ENCODE measurements at places on chromosomes 4 and X.

DNA sequence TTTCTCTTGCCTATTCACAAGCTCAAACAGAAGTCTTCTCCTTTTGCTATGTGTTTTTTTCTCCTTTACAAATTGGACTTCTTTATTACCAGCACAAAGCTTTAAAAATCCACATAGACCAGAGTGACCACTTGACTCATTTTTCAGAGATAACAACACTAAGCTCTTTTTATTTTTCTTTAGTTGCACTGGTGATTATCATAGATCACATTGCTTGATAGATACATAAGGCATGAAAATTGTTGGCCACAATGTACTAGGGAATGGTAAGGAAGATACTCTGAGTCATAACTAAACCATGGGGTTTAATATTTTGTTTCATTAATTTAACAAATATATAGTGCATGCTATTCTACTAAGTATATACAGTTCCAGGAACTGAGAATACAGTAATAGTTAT, 159.0 kb downstream of the GASK1B start:
- no peak for DNase-seq

GRCh38 chrX:147891896-147892295, 19.8 kb upstream of the FMR1 start:
- peak; percentile 27 for DNase-seq

- DNase-seq, result no peak
Measured at GRCh38 chr4:79875344-79875899, 197.6 kb downstream of the ANTXR2 start.

DNA sequence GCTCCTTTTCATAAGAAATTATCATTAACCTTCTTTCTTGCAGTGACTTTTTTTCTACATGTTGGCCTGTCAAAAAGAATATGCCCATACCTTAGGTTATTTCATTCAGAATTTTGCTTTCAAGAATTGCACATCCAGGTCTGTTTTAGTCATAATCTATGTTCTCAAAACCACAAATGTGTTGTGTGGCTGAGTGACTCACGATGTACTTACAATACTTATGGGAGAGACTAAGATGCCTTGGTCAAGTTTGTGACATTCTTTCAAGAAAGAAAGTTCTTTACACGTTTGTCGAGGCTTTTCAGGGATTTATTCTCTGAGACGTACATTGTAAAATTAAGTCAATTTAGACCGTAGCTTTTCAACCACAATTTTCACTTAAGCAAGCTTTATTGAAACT, 396.7 kb downstream of the FSTL5 start:
- DNase-seq, result no peak

DNA sequence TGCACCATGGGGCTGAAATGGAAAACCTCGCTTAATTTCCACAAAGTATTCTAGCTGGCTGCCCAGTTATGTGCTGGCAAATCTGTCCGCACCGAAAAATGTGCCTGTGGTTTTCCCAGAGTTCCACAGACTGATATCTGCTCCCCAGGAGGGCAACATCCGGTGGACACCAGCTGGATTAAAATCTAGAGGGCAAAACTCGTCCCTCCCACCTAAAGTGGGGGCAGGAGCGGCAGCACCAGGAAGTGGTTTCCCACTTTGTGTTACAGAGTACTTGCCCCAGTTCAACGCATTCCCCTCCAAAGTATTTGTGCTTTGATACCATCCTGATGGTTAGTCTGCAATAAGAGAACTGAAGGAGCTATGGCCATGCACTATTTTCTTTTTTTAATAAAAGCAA, 187.6 kb downstream of the TSPAN5 start:
- DNase-seq, result no peak

GRCh38 chr4:121034017-121034416, 38.3 kb downstream of the NDNF start:
- DNase-seq, result no peak

GRCh38 chr4:16785793-16786527, 112.5 kb downstream of the LDB2 start:
- DNase-seq, result peak; percentile 24

DNA sequence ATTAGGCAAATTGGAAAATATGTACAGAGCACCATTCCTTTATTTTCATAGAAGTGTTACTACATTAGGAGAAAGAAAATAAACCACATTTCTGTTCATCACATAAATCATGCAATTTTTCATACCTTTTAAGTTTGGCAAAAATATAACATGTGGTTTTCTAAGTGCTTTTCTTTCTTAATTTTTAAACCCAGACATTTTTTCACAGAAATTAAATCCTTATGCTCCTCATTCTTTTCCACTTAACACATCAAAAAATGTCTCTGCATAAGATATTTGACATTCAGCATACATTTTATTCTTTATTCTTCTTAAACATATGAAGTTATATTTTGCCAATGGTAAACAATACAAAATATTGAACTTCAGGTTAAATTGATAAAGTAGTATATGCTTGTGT, 826.6 kb upstream of the SLIT2 start:
- DNase-seq, result no peak

GRCh38 chr4:4599481-4600275, 57.8 kb upstream of the STX18 start:
- no peak for DNase-seq

GRCh38 chrX:17616936-17617335, 120.4 kb upstream of the SCML1 start:
- no peak for DNase-seq

- no peak for DNase-seq
Measured at GRCh38 chrX:150873616-150874015, 24.9 kb downstream of the CD99L2 start.

DNA sequence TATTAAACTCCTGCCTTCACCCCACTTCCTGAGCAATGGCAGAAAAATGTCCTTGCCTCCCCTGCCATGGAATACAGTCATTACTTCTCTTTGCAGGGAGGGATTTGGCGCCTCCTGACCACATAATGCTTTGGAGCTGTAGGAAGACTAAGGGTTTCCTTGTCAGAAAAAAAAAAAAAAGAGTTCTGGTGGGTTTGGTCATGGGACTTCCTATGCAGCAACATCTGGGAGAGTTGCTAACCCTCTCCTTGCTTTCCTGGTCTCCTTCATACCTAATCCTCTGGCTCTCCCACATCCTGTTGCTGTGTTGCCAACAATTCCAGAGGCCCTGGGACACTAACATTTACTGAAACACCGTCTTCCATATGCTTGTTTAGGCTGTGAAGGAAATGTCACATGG, 75.1 kb upstream of the MBNL3 start:
- DNase-seq, result peak; percentile 4

DNA sequence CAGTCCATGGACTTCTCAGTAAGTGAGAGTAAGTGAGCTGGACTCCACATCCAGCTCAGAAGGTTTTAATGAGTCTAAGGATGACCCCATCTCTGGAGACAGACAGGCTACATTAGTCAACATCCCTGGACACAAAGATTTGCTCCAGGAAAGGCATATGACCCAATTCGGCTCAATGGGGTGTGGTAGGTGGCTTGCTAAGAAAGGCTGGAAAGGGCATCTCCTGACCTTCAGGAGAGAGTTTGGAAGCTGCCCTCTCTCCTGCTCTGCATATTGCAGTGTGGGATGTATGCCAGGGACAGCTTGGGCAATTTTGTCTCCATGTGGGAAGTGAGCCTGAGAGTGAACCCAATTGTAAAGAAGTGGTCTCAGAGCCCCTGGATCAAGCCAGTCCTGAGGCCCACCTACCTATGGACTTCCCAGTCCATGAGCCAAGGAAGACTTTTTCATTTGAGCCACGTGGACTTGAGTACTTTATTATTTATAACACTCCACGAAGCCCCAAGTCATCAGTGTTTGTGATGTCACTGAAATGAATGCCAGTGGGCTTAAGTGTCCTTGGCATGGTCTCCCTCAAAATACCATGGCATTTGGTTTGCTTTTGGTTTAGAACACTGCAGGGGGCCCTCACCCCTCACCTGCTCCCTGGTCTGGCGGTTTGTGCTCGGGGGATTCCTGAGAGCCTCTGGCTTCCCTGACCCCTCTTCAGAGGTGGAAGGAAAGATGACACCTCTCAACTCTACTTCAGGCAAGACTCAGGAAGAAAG, 10.4 kb upstream of the ABLIM2 start:
- no peak for DNase-seq

DNA sequence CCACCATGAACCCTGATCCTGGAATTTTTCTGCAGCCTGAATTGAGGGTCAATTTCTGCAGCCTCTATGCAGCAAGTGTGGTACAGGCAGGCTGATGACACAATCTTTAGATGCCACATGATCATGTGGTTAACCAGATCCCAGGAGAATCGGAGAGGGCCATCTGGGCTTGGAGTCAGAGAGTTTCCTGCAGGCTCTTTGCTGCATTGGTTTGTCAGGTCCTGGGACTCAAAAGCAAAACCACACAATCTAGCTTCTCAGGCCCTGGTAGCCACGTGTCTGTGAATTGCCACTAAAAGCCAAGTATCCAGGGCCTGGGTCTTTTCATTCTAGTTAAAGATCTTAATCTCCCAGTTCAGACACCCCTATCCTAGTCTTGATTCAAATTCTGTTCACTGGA, 464.5 kb downstream of the BCOR start:
- peak; percentile 43 for DNase-seq

GRCh38 chr4:1098311-1098925, 14.9 kb downstream of the RNF212 start:
- no peak for DNase-seq

- DNase-seq, result no peak
Measured at GRCh38 chr4:151315212-151315886, 10.1 kb downstream of the SH3D19 start.

- DNase-seq, result no peak
Measured at GRCh38 chr4:108685036-108685686, 34.8 kb downstream of the OSTC start.

- DNase-seq, result peak; percentile 57
Measured at GRCh38 chr4:1172228-1172851, at the start of gene SPON2. Gene SPON2, minus strand, starts transcription at chr4:1172583.

DNA sequence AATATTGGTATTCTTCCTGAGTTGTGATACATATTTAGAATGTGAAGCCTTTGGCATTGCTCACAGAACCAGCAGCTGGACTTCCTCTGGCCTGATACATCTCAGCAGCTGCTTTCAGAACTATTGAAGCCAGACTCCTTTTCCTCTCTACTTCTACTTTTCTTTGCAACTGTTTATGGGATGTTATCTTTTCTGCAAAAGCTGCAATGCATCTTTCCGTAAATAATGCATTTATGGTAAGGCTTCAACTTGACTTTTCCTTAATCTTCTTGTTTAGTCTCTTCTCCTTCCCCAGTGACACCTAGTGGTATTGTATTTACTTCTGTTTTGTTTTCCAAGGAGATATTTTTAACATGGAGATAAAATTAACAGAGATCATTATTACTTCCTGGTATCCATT, 1548.7 kb downstream of the PCDH7 start:
- no peak for DNase-seq

DNA sequence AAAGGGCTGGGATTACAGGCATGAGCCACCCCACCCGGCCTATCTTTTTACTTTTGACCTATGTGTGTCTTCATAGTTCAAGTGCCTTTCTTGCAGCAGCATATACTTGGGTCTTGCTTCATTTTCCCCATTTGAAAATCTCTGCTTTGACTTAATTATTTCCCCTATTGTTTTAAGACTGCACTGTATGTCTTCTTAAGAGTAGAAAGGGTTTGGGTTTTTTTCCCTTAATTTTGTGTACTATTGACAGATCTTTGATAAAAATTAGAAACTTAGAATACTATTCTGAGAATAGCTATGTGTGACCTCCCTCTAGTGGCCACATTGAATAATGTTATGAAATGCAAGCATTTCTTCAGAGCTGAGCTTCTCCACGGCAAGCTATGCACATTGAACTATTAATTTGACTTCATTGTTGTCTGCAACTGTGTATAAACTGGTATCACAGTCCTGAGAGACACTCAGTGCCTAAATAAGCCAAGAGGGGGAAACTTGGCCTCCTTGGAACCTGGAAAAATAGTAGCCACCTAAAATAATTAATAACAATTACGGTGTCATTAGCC, 8.7 kb upstream of the SLC25A4 start:
- DNase-seq, result peak; percentile 65

DNA sequence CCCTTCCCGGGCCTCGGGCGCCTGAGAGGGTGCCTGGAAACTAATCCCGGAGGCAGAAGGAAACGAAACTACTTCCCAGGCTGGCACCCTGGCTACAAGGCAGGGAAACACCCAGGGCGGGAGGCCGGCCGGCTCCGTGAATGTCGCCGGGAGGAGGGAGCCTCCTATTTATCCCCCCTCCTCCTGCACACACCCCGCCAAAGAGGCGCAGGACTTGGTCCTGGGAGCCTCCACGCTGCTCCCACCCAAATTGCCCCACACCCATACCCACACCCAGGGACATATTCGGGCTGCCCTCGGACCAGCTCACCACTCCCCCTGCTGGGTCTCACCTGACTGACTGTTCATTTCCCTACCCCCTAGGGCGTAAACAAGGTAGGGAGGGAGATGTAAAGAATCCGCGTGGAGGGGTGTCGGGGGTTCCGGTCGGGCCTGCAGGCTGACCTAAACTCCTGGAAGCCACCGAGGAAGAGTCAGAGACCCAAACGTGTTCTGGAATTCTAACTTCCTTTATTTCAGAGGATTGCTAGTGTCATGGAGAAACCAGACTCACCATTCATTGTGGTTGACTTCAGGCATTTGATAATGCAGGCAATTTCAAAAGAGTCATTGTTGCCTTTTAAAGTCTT, at the start of gene BTC:
TSS of gene BTC (minus strand) at position 142 of the 629 bp plus-strand sequence. CDS start 198 bp downstream, outside the sequence.
- peak; percentile 33 for DNase-seq

GRCh38 chr4:179867300-179867878, 2375.8 kb upstream of the TENM3 start:
- peak; percentile 13 for DNase-seq

GRCh38 chr4:58761563-58761962, 1651.4 kb upstream of the IGFBP7 start:
- no peak for DNase-seq

DNA sequence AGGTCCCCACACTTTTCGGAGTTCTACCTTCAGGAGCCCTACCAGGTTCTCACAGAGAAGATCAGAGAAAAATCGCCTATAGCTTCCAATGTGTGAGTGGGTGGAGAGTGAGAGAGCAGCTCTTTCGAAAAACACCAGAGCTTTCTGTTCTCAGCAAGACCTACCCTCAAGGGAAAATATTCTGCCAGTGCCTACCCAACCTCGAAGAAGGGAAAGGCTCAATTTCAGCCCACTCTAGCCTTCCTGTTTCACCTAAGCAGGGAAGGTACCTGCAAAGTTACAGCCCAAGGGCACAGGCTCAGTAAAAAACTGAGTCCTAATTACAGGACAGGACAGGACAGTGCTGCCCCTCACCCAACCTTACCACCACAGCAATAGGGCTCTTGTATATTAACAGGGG, 104.0 kb upstream of the WDR17 start:
- no peak for DNase-seq

- peak; percentile 15 for DNase-seq
Measured at GRCh38 chrX:103329991-103330390, at the start of gene TCEAL7. Gene TCEAL7, plus strand, starts transcription at chrX:103330239. Its CDS starts 1,165 bp downstream, at chrX:103331404.

DNA sequence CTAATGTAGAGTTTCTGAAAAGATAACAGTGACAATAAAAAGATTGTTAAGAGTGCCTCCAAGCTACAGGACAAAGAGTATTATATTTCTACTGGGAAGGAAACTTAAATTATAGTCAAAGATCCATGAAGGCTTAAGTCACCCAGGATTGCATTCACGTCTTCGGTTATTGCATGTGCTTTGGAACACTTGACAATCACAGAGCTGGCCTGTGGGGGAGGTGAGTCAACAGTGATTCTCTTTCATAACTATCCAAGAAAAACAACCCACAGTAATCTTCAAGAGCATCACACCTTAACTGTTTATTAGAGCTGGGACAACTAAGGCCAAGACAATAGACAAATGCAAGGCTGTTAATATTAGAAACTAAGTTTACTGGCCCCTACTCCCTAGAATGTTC, 40.3 kb downstream of the PDGFC start:
- peak; percentile 58 for DNase-seq

All from AG20443 (cell line).